EL (cell line): ENCODE measurements at places on chromosomes 13 and 19.

DNA sequence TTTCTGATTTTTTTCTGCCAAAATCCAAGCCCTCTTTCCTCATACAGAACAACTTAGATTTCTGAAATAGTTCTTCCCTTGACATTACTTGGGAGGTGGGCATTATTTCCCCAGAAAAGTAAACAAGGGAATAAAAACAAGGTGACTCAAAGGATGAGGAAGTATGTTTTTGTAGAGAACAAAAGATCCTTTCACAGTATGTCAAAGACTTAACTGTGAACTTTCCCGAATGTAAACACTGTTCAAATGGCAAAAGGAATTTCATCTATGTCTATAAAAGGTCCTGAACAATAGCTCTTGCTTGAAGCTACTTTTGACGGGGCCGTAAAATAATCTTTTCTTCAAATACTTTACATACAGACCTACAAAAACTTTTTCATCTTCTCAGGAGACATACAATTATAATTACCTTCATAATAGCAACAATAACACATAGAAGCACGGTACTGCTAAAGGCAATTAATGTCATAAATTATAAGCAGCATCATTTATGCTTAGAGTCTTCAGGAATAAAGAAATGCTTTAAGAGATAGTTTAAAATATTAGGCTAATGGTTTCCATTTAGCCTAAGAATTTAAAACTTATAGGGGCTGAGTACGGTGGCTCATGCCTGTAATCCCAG lies 191.1 kb downstream of the RGCC start:
- DNase-seq, result peak; percentile 13

DNA sequence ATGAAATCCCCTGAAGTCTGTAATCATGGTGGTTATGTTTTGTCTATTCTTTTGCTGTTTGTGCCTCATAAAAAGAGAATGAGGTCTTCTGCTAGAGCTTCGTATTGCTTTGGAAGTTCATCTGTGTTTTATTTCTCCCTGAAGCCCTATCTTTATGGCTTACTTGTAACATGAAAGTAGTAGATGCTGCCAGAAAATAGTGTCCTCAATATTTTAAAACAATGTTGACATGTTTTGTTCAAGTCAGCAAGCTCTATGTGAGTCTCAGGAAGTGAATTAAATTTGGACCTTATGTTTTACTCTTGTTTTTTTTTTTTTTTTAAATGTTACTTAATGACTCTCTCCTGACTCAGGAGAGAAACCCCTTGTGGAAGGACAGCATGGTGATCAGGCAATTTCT lies 130.5 kb downstream of the B3GLCT start:
- DNase-seq, result no peak

GRCh38 chr13:79398915-79399314 lies 7.1 kb downstream of the RBM26 start:
- DNase-seq, result peak; percentile 24

DNA sequence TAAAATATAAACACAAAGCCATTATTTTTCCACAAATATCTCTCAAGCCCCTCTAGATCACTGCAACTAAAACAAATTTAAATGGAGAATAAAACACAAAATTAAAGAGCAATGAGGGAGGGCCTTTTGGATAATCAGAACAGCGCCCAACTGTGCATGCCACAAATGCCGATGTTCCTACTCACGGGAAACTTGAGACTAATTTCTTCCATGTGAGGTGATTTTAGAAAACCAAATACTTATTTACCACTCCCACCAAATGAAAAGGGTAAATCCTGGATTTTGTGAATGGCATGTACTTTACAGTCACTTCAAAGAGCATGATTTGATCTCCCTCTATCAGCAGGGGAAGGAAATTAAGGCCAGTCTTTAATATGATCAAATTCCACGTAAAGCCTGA lies 74.8 kb downstream of the SLC7A1 start:
- DNase-seq, result peak; percentile 90

DNA sequence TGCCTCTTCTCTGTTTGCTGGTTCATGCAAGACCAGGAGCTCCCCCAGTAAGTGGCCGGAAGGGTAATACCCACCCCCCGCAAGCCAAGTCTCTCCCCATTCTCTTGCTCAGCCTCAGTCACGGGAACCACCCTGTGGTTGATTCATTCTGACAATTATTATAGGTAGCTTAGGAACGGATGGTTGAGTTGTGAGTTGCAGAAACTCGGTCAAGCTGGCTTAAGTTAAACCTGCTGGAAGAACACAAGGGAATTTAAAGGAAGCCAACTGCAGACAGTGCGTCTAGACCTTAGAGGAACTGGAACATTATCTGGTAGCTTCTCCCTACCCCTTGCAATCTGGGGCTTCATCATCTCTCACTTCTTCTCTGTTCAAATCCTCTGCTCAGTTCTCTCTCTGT lies 8.9 kb downstream of the FPR1 start:
- peak; percentile 54 for DNase-seq

GRCh38 chr19:4707322-4707721 lies 16.3 kb downstream of the DPP9 start:
- DNase-seq, result no peak
